ENCODE measurements at places on chromosomes 1 and 21.

GRCh38 chr21:45303091-45303615 is 15.5 kb upstream of the POFUT2 start:
- no peak for DNase-seq

DNA sequence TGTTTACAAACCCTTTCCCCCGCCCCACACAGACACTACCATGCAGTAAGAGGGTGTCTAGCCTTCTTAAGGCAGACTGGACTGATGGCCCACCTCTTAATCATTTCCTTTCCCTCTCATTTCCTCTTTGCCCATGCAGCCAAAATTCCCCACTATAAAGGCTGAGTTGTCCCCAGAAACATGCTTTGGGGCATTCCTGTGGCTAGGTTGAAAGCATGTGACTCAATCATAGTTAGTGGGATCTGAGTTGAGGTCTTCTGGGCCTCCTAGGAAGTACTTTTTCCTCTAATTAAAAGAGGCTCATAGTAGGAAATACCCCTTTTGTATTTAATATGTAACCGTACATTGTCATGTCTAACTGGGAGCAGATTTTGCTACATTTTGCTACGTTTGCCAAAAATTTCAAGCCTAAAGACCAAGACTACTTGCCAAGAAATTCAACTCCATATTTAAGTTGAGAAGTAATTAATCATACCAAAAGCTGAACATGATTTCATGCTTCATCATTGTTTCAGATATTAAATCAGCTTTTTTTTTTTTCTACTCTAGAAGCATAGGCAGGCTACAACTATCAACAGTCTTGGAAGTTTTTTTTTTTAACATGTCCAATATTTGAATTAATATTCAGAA is 174.7 kb downstream of the ADGRL4 start:
- no peak for DNase-seq

GRCh38 chr1:100187912-100188311 is 9.9 kb upstream of the LRRC39 start:
- no peak for DNase-seq

GRCh38 chr1:113194846-113195830 is 122.1 kb downstream of the LRIG2 start:
- no peak for DNase-seq

DNA sequence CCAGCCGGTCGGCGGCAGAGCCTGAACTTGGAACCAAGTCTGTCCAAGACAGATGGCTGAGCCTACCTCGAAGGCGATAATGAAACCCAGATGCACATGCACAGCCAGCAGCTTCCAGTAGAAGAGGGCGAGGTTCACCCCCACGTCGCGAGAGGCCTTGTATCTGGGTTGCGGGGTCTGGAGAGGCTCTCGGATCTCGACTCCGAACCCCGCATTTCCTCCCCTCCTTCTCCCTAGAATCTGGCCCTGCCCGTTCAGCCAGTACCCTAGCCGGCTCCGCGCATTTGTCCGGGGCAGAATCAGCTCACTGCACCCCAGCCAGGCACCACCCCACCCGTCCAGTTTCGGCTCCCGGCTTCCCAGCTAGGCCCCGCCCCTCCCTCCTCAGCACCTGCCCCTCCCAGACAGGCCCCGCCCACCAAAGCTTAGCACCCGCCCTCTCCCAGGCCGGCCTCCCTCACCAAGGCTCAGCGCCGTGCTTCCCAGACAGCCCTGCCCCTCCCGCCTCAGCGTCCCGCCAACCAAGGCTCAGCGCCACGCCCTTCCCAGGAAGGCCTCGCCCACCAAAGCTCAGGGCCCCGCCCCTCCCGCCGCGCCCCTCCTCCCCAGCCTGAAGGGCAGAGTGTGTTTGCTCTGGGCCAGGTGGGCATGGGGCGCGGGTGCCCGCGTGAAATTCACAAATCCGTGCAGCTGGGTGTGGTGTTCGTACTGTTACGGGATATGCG is 4.8 kb upstream of the ARHGEF19 start:
- DNase-seq = peak; percentile 80

GRCh38 chr1:222326710-222327036 is 221.2 kb downstream of the HHIPL2 start:
- DNase-seq = no peak

- no peak for DNase-seq
Observed at GRCh38 chr21:38806942-38807284, 1.2 kb downstream of the ETS2 start.

- no peak for DNase-seq
Observed at GRCh38 chr1:112457955-112458354, 50.8 kb upstream of the WNT2B start.

DNA sequence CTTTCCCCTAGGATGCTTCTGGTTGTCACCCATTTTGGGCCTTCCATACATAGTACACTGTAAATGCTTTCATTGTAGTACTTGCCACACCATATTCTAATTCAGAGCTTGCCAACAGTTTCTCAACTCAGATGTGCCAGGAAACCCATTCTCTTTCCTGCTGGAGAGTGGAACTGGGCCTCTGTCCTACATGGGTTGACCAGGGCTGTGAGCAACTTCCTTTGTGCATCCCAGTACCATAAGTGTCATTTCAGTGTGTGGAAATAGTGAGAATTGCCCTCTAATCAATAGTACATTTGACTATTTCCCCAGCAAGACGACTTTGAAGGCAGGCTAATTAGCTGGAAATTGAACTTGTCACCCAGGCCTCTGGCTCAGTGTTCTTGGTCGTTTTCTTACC is 74.8 kb downstream of the MTR start:
- no peak for DNase-seq

Measured in stimulated activated CD8-positive, alpha-beta memory T cell treated with anti-CD3 and anti-CD28 coated beads, Interleukin-12 subunit alpha, Interleukin-12 subunit beta, amount 100 ng/mL, for 4 hours (primary cell).